ENCODE measurements at places on chromosomes 11 and 22.

DNA sequence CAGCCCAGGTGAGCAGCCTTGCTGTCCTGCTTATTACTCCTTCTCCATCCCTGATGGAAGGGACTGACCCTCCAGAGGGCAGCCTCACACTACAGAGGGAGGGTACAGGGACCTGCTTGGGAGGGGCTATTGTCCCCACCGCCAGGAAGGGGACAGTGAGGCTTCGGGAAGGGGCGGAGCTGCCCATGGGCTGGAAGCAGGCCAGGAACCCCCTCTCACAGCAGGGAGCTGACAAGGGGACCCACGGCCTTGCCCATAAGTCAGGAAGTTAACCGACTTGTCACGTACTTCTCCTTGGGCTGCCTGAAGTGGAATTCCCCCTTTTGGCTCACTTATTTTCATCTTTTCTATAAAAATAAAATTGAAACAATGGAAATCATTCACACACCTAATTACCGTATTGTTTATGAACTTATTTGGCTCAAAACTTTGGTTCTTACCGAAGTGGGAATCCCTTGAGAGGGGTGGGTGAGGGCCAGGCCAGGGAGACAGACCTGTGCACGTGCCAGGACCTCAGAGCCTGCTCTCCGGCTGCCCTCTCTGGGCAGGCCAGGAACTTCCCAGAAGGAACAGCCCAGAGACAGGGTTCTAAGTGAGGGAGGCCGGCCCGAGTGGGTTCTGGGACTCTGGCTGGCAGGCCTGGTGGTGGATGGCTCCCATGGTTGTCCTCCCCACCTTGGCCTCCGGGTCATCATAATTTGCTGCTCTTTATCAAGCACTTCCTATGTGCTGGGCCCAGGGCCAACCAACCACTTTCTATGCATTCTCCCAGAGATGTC is 5.8 kb downstream of the MGAT3 start:
- DNase-seq, result no peak

DNA sequence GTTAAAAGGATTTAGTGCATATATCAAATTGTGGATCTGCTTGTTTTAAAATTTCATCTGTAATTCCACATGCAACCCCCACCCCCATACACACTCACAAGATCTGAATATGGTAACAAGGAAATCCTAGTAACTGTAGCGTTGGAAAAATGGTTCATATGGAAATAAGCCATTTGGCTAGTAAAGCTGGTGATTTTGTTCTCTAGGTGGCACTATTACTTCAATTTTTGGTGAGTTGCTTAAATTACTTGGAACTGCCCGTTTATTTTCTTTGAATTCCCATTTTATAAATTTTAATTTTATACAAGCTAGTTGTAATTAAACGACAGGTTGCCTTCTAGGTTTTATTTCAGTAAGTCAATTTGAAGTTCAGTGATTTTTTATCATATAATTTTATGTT is 5.3 kb downstream of the BDNF start:
- DNase-seq, result no peak

GRCh38 chr11:123681030-123681429 is 26.6 kb upstream of the SCN3B start:
- DNase-seq, result no peak

- DNase-seq, result no peak
Observed at GRCh38 chr11:82225502-82225901, 508.2 kb downstream of the FAM181B start.

GRCh38 chr11:24155792-24156191 is 341.1 kb upstream of the LUZP2 start:
- no peak for DNase-seq

- DNase-seq, result no peak
Observed at GRCh38 chr11:92978271-92979111, 9.0 kb downstream of the MTNR1B start.

DNA sequence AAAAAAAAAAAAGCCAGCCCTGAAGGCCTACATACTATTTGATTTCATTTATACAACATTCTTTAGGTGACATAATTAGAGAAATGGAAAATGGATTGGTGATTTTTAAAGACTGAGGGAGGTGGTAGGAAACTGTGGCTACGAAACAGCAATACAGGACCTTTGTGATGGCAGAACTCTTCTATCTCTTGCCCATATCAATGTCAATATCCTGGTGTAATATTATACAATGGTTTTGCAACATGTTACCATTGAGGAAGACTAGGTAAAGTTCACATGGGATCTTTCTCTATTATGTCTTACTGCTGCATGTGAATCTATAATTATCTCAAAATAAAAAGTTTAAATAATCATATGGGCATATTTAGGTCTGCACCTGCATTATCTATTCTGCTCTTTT is 371.2 kb downstream of the ETS1 start:
- no peak for DNase-seq

DNA sequence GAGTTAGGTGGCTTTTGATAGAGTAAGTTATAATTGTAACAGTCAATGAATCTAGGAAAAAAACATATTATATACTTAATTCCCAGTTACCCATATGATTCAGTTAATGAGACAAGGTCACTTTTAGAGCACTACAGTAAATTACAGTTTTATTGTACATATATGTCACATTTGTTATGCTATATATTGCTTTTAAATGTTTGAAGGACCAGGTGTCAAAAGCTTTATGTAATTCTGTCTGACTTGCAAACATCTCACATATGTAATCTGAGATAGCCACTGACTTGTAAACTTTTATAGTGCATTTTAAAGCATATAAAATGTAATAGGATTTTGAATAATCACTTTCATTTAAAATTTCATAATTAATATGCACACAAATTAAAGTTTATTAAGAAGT is 36.7 kb upstream of the PDGFD start:
- no peak for DNase-seq

- no peak for DNase-seq
Observed at GRCh38 chr11:61343792-61344745, 11.0 kb downstream of the TKFC start.

GRCh38 chr22:49284931-49285330 is 542.7 kb downstream of the BRD1 start:
- no peak for DNase-seq

GRCh38 chr22:39472570-39473556 is 16.1 kb downstream of the MGAT3 start:
- no peak for DNase-seq

- no peak for DNase-seq
Observed at GRCh38 chr22:46812788-46813187, 50.3 kb downstream of the TBC1D22A start.

GRCh38 chr11:8720352-8720751 is 37.8 kb downstream of the RPL27A start:
- DNase-seq, result no peak

- no peak for DNase-seq
Observed at GRCh38 chr11:117619661-117620060, 177.4 kb downstream of the DSCAML1 start.

DNA sequence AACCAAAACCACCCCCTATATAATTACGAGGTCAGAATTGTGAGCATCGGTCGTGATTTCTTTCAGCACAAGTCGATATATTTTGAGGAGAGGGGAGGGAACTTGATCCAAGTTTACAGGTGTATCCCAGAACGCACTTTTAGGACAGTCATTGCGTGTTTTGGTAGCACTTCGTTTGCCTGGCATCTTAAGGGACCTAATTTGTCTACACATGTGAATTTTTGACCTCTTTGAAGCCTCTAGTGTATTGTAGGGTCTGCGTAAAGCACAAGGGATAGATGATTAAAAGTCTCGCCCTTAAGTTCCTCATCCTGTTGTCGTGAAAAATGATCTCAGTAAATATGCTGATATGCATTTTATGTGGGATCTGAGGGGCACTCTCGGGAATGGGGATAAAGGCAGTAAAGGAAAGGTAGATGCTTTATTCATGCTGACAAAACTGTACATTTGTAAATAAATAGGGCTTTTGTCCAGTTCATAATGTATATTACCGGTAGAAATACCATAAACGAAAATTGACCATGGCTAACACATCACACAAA is 632 bp upstream of the CCDC34 start:
- no peak for DNase-seq

DNA sequence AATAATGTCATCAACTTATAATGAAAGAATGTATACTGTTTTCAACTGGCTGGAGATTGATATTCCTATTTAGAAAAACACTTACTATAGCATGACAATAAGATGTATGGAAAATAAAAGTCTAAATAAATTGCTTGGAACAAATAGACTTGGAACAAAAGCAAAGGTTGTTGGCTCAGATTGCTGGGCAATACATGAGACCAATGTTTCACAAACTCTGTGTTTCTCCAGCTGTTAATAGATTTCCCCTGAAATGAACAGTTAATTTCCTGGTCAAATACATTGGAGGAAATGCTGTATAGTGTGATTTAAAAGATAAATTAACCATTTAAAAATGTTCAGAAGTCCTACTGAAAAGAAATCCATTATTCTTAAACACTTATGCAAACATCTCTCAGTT is 40.1 kb upstream of the CTSC start:
- DNase-seq, result no peak

- DNase-seq, result no peak
Observed at GRCh38 chr11:107898270-107898669, 30.0 kb upstream of the RAB39A start.

DNA sequence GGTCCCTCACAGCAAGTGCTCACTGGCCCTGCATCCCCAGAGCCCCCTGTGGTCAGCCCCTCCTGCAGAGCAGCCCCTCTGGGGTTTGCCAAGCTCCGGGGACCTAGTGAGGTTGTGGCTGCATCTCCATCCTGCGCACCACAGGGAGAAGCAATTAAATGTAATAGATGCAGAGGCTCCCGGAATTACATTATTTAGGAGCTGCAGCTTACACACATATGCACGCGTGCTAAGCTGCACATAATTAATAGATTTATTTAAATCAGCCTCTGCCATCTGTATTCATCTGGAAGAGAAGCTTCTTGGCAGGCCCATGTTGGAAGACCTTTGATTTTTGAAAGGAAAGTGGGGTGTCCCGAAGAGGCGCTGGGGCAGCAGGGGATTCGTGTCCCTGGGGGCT is 1271.5 kb downstream of the BRD1 start:
- no peak for DNase-seq

- no peak for DNase-seq
Observed at GRCh38 chr11:72039031-72039855, 40.5 kb downstream of the IL18BP start.

DNA sequence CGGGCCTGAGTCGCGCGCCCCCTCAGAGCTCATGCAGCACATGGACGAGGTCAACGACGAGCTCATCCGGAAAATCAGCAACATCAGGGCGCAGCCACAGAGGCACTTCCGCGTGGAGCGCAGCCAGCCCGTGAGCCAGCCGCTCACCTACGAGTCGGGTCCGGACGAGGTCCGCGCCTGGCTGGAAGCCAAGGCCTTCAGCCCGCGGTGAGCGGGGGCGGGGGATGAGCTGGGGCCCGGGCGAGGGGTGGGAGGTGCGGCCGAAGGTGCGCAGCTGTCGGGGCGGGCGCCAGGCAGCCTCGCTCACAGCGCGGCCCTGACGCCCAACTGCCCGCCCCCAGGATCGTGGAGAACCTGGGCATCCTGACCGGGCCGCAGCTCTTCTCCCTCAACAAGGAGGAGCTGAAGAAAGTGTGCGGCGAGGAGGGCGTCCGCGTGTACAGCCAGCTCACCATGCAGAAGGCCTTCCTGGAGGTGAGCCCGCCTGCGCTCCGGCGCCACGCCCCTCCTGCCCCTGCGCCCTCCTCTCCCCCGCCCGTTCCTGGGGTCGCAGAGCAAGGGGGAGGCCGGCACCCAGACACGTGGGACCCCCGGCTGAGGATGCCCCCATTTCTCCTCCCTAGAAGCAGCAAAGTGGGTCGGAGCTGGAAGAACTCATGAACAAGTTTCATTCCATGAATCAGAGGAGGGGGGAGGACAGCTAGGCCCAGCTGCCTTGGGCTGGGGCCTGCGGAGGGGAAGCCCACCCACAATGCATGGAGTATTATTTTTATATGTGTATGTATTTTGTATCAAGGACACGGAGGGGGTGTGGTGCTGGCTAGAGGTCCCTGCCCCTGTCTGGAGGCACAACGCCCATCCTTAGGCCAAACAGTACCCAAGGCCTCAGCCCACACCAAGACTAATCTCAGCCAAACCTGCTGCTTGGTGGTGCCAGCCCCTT is 20.5 kb downstream of the EPS8L2 start:
- no peak for DNase-seq

DNA sequence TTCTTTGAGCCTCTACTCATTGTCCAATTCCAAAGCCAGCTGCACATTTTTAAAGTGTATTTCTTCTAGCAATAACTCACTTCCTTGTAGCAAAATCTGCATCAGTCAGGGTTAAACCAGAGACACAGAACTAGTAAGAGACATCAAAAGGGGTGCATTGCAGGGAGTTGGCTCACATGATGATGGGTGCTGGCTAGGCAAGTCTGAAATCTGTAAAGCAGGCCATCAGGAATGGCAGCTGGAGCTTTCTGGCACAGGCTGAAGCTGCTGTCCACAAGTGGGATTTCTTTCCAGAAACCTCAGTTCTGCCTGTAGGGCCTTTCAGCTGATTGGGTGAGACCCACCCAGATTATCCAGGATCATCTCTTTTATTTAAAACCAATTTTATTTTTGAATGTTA is 698.1 kb downstream of the NTM start:
- no peak for DNase-seq

DNA sequence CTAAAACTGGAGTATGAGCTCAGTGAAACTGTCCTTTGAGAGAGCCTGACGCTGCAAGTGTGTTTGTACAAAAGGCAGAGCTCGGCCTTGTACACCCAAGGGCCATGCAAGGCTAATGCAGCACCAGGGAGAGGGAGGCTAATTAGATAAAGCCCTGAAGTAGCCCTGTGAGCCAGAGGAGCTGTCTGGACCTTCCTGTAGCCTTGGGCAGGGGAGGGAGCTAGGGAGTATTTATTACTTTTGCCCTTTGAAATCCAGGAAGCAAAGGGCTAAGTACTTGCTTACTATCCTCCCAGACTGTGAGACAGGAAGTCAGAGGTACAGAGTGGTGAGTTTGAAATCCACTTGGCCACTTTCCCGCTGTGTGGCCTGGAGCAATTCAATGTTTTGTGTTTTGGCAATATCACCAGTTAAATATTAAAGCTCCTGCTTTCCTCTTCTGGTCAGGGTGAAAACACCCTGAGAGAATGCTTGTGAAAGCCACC is 10.2 kb upstream of the LDHA start:
- DNase-seq, result no peak

- no peak for DNase-seq
Observed at GRCh38 chr11:125263268-125263790, 98.8 kb downstream of the PKNOX2 start.

- DNase-seq, result no peak
Observed at GRCh38 chr11:73645121-73645969, 1.0 kb upstream of the PLEKHB1 start.

GRCh38 chr11:110329445-110329844 is 33.0 kb upstream of the RDX start:
- no peak for DNase-seq

DNA sequence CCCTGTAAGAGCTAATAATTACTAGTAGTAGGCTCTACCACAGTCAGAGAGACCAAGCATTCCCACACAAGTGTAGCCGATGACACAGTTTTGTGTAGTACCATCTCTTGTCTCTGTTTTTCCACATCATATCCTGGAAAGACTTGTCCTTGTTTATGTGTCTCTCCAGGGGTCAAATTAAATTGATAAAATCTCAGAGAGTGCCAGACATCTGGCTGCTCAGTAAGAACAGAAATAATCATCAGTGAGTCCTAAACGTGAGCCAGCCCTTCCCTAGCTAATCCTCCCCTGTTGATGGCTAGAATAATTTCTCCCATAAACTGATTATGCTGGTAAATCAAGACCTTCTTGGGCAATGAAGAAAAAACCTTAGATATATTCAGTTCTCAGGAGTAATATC is 111.4 kb upstream of the GRAMD1B start:
- no peak for DNase-seq

Data from activated T-helper 1 cell treated with anti-CD3 and anti-CD28 coated beads, Interleukin-2, amount 50 U/mL, for 16 hours (primary cell).